ENCODE measurements at places on chromosomes 12 and 14.
A peak's percentile ranks its signal among the peaks of the same experiment; 100 is the strongest.

DNA sequence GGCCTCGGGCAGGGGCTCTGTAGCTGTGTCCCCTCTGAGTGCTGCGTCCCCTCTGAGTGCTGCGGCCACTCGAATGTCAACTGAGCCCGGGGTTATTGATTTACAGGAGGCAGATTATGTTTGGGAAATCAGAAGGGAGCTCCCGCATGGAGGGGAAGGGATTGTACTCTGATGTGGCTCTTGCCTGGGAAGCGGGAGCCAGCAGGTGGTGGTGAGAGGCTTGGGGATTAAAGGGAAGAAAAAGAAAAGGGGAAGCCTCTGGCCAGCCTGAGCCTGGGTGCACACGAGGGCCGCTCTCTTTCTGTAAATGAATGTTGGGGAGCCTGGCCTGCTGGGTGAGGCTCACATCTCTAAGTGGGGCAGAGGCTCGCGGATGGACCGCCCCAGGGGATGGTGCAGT, 143.7 kb downstream of the AACS start:
- no peak for DNase-seq

- no peak for DNase-seq
These were observed 345.7 kb upstream of the SFSWAP start for GRCh38 chr12:131364903-131365820.

DNA sequence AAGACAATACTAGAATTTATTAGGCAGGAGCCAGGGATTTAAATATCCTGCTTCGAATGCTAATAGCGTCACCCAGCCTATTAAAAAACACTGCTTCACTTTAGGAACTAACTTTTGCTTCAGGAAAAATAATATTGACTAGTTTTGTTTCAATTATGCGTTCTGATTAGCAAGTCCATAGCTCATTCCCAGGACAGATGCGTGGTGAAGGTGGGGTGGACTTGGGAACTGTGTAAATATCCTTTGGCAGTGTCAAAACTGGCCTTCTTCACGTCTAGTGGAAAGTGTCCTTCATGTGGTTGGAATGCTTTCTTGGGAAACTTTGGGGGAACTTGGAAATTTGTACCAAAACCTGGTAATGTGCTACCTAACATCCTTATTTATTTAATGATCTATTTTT, 474.8 kb upstream of the NOVA1 start:
- DNase-seq = no peak

DNA sequence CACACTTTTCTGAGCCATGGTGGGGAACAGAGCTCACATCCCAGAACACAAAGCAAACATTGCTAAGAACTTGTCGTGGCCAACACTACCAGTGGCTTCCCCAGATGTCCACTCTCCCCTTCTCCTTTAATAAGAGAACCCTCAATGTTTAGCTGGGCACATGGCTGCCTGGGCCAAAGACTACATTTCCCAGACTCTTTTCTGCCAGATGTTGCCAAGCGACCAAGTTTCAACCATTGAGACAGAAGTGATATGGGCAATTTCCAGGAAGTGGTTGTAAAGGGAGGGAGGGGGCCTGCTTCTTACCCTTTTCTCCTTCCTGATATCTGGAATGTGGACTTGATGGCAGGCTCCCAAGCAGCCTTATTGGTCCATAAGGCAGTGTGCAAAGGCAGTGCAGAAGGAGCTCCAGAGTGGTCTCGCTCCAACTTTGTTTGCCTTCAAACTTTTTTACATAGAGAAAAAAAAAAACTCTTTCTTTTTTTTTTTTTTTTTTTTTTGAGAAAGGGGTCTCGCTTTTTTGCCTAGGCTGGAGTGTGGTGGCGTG, 24.9 kb upstream of the JDP2 start:
- DNase-seq = no peak

- DNase-seq = peak; percentile 58
These were observed 61.7 kb upstream of the DLK1 start for GRCh38 chr14:100664841-100665510.

DNA sequence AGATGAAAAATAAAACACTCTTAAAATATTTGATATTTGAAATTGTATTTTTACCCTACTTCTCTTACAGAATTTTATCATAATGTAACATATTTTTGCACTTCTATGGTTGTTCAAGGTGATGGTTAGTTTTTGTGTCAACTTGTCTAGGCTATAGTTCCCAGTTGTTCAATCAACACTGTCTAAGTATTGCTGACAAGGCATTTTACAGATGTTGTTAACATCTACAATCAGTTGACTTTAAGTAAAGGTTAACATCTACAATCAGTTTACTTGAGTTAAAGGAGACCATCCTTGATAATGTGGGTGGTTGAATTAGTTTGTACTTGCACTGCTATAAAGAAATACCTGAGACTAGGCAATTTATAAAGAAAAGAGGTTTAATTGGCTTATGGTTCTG, 206.5 kb downstream of the AEBP2 start:
- DNase-seq = no peak

GRCh38 chr12:69553628-69554248, 31.5 kb upstream of the CCT2 start:
- DNase-seq = no peak

- DNase-seq = no peak
These were observed 896.0 kb downstream of the GALC start for GRCh38 chr14:87097015-87097414.

DNA sequence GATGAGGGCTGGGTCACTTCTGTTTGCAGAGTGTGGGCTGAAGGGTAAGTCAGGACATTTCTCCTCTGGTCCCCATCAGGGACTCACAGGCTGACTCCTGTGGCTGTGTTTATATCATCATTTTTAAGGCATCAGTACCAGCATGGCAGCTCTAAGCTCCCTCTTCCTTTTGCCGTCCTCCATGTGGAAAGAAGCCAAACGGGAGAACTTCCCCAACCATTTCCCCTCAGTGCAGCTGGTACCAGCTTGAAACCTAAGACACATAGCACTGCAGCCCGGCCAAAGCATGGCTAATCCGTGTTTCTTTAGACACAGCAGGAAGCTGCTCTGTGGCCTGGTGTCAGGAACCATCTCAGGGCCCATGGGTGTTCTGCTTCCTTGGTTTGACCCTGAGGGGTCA, 31.9 kb upstream of the ATP2A2 start:
- peak; percentile 43 for DNase-seq

- no peak for DNase-seq
These were observed 17.7 kb upstream of the POP5 start for GRCh38 chr12:120598674-120599463.

- no peak for DNase-seq
These were observed 27.4 kb upstream of the TMCC3 start for GRCh38 chr12:94677778-94678177.

DNA sequence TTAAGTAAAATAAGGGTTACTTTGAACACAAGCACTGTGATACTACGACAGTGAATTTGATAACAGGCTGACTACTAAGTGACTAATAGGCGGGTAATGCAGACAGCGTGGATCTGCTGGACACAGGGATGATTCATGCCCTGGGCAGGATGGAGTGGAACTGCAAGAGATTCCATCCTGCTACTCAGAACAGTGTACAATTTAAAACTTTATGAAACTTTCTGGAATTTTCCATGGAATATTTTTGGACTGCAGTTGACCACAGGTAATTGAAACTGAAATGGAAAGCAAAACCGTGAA, 46.0 kb downstream of the YEATS4 start:
- DNase-seq = no peak

DNA sequence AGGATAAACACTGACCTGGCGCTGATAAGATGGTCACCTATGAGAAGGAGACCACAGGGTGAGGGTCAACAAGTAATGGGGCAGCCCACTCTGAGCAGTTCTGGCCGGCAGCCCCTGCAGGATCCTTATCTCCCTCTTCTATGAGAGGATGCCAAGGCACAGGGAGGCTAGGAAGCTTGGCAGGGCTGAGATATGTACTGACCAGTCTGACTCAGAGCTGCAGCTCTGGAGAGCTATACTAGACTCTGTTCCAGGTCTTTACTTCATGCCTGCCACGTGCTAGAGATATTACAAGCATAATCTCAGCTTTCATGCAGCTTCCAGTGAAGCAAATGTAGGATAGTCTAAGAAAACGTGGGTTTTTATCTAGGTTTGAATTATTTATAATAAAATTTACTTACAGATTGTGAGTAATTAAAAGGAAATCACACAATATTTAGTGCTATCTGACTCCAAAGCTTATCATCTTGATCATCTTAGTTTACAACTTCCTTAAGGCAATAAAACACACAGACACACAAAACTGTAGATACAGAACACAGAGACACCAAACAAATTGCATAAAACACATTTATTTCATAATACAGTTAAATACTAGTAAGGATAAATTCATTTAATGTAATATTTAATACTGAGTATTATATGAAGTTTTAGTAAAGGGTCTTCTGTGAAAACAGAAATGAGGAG, 32.3 kb downstream of the GIT2 start:
- no peak for DNase-seq

GRCh38 chr14:50758305-50758704, 72.7 kb downstream of the NIN start:
- DNase-seq = no peak

DNA sequence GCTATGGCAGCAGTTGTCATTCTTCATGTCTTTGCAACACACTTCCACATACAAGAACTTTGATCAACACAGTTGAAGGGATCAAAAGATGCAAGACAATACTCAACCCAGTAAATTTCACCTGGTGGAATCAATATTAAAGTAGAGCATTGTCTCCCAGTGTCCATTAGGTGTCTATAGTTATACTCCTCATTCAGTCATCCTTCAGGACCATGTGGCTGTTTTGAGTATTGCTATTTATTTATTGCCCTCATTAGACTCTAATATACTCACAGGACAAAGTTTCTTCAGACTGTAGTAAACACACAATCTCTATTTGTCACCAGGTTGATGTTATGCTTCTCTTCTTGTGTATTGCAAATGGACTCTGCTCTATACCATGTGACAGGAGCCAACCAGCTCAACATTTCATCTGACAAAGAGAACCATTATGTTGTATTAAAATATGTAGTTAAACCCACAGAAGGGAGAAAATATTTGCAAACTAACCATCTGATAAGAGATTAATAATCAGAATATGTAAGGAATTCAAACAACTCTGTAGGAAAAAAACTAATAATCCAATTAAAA, 146.6 kb downstream of the TGFB3 start:
- DNase-seq = no peak

DNA sequence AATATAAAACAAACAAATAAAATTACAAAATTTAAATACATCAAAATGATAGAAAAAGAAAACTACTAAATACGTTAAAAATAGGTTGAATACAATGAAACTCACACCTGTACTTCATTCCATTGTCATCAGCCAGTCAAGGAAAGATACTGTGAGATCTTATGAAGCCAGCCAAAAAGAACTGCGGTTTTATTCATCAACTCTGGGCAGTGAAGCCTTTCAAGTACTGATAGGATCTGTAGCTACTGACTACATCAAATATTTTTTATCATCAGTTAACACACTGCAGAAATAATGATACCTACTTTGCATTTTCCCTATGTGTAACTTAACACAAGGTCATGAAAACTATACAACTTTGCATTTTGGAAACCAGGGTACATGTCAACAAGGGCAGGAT, 46.3 kb upstream of the FAR2 start:
- no peak for DNase-seq

DNA sequence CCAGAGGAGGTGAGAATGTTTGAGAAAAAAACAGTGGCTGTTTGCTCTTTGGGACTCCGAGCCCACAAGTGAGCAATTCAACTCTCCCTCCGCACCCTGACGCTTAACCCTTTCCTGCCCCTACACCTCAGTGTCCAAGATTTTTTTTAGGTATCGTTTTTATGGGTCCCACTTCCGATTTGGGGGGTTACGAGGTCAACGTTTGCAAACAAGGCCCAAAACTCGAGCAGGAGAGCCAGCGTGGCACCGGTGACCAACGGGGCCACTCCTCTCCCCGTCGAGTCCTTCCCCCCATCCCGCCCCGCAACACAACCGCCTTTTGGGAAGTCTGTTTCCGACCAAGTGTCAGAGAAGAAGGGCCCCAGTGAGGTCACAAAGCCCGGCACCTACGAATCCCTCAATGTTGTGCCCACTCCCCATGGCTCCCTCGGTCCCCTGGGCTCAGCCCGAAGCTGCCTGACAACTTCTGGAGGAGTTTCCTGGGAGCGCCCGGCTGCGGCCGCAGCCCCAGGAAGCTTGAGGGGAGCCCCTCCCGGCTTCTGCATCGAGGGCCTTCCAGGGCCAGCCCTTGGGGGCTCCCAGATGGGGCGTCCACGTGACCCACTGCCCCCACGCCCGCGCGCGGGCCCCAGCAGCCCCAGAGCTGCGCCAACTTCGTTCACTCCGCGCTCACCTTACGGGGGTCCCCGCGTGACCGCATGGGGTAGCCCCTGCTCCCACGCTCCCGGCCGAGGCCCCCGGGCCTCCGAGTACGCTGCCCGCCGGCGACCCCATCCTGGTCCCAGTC, 1.2 kb downstream of the CDK2AP1 start:
- peak; percentile 61 for DNase-seq

- DNase-seq = no peak
These were observed 9.0 kb downstream of the CCDC85C start for GRCh38 chr14:99595034-99595433.

DNA sequence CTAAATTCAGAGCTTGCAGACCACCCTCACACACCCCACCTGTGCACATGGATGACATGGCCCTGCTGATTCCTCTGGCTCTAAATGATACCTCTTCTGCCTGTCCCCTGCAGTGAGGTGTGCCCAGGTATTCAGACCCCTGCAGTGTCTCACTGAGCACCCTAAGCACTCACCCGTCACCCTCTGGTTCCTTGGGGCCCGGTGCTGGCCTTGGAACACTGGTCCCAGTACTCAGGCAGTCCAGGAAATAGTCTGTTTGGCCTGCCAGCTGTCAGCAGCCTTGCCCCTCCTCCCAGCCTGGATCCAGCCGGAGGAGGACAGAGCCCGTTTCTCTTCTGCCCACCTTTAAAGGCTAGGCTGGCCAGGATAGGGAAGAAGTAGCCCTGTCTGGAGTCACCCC, 44.9 kb downstream of the ESRRB start:
- DNase-seq = no peak

DNA sequence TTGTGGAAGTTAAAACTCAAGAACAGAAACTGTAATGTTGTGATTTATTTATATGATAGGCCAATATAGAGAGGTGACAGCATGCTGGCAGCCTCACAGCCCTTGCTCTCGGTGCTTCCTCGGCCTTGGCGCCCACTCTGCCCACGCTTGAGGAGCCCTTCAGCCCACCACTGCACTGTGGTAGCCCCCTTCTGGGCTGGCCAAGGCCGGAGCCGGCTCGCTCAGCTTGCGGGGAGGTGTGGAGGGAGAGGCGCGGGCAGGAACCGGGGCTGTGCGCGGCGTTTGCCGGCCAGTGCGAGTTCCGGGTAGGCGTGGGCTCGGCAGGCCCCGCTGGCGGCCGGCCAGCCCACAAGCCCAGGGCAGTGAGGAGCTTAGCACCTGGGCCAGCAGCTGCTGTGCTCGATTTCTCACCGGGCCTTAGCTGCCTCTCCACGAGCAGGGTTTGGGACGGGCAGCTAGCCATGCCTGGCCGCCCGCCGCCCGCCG, 65.8 kb upstream of the SLC8A3 start:
- peak; percentile 61 for DNase-seq
